ENCODE measurements at places on chromosomes 13 and 19.

- DNase-seq, result no peak
These were observed 204.3 kb downstream of the DNAJC15 start for GRCh38 chr13:43227721-43228120.

GRCh38 chr19:18761531-18762110 is 29.5 kb downstream of the COMP start:
- DNase-seq, result no peak

GRCh38 chr13:60756306-60756705 is 359.3 kb downstream of the TDRD3 start:
- no peak for DNase-seq

GRCh38 chr19:54248016-54248601 is 5.5 kb upstream of the LILRA6 start:
- DNase-seq, result no peak

DNA sequence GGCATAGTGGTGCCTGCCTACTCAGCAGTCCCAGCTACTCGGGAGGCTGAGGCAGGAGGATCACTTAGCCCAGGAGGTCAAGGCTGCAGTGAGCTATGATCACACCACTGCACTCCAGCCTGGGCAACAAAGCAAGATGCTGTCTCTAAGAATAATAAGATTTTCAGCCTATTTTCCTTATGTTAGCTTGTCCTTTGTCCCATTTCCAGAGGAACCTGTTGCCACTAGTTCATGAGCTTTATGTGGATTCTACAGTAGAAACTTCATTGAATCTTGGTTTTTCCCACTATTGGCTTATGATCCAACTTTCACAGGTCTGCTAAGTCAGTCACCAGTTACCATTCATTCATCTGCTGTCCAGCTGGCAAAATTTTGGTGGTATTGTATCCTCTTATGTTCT is 18.2 kb downstream of the FFAR2 start:
- DNase-seq, result no peak

GRCh38 chr19:17737690-17738153 is 13.6 kb upstream of the FCHO1 start:
- no peak for DNase-seq

Measured in cerebellar nuclear complex (tissue), 1 donor.